ENCODE measurements at places on chromosomes 13 and 19.

DNA sequence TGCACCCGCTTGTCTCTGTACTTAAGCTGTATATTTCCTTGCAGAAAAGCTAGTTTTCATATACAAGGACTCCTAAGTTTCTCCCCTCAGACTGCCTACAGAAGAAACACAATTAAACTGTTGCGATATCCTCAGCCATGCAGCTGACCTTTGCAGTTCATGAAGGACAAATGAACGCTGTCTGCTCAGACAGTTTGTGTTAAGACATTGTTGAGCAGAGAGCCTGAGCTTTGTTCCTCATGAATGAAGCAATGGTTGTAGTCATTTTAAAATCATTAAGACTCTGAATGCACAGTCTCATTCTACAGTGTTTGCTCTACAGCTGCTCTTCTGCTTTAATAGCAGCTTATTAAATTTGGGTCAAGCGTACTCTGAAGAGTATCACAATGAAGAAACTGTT, 23.2 kb upstream of the MAB21L1 start:
- no peak for DNase-seq

GRCh38 chr13:97259798-97260714, 37.9 kb downstream of the MBNL2 start:
- no peak for DNase-seq

GRCh38 chr19:1041835-1042685, 2.2 kb downstream of the ABCA7 start:
- DNase-seq, result peak; percentile 82

- DNase-seq, result no peak
These were observed 153.2 kb downstream of the USP12 start for GRCh38 chr13:27018344-27018861.

GRCh38 chr13:21670883-21671619, at the start of gene FGF9:
FGF9 (plus strand) TSS chr13:21671073; CDS start chr13:21671913, 840 bp downstream.
- peak; percentile 91 for DNase-seq

GRCh38 chr13:103663996-103664395, 597.8 kb upstream of the SLC10A2 start:
- no peak for DNase-seq

DNA sequence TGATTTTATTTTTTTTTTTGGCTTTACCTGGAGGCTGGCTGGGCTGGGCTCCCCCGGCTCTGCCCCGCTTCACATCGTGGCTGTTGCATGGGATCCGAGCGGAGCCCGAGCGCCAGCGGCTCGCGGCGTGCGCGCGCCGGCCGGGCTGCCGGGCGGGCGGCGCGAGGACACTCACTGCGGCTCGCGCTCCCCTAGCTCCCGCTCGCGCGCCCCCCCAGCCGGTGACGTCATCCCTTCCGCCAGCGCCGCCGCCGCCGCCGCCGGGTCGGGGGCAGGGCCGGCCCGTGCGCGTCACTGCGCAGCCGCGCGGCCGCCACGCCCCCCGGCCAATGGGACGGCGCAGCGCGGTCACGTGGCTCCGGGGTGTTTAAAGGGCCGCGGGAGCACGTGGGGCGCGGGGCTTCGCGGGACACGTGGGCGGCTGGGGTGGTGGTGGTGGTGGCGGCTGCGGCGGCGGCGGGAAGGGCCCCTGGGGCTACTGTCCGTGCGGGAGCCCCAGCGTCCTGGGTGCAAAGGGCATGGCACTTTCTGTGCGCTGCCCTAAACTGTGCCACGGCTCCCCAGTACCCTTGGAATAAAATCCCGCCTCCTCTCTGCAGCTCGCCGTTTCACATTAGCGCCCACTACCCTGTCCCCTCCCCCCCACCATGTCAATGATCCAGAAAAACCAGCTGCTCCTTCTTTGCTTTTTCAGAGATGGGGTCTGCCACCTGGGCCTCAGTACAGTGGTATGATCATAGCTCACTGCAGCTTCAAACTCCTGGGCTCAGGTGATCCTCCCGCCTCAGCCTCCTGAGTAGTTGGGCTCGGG, at the start of gene PTPRS:
Gene PTPRS (minus strand): TSS at position 176 of the 811 bp plus-strand sequence. CDS start 54,672 bp downstream, outside the sequence.
- peak; percentile 72 for DNase-seq

GRCh38 chr13:28819735-28820098, 422 bp upstream of the MTUS2 start:
- DNase-seq, result peak; percentile 74

DNA sequence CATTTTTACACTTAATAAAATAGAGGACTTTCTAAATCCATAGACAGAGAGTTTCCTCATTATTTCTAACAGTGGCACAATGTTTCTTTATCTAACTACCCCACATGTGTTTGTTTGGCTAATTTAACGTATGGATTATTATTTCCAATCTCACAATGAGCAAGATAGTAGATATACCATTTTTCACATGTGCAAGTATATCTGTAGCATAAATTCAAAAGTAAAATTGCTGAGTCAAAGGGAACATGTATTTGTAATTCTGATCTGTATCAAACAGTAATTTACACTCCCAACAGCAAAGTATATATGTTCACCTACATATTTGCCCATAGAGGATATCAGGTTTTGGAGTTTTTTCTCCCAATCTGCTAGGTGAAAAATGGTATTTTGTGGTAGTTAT, 18.3 kb downstream of the MAST1 start:
- DNase-seq, result no peak

DNA sequence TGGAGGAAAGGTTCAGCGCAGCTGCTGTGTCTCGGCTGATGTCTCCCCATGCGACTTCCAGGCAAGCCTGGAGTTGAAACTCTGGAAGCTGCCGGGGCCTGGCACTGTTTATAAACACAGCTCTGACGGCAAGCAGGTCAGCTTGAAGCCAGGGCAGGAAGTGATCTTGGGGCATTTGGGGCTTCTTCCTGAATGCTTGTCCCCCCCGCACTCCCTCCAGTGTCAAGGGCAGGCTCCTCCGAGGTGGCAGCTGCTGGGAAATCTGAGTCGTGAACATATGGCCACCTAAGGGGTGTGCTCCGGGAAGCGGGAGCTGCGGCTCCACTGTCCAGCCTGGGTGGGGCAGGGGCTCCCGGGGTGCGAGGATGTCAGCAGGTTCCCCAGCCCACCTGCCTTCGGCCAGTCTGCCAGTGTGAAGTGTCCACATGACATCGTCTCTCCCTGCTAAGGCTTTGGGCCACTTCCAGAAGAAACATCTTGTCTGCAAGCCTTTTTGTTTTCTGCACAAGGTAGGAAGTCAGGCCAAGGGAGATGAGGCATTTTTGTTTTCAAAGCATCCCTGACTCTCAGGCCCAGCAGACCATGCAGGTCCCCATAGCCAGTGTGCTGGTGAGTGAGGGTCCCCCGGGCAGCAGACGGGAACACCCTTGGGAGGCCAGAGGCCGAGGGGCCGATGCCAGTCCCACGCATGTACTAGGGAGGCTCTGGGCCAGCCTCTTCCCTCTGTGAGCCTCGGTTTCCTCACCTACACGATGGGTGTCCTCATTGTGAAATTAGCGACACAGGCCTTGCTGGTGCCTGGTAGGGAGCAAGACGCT, 2.7 kb downstream of the PIAS4 start:
- DNase-seq, result peak; percentile 19

DNA sequence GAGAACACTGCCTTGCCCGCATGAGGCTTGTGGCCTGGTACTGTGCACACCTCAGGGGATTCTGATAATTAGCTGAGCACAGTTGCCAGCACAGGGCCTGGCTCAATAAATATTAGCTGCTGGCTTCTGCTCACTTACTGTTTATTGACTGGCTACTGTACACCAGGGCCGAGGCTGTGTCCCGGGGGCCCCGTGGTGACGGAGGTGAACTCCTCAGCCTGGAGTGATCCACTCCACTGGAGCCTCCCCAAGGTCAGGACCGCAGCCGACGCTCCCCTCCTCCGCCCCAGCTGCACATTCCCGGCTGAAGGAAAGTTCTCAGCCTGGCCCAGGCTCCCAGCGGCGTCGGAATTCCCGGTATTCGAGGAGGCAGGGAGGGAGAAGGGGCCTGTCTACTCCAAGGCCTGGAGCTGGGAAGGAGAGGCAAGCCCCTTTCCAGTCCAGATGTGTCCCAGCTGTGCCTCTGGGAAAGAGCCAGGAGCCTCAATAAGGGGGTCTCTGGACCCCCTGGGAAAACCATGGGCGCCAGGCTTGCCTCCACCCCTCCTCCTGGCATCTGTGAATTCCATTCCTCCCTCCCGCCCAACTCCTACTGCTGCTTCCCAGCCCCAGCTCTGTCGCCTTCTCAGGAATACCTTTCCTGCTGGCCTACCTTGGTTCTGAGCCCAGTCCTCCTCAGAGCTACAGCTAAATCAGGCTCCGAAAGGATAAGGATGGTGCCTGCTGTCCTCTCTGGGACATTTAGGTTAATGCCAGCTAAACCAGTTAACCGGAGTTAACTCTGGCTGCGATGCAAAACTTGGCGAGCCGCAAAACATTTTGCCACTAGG, 7.3 kb downstream of the RPS16 start:
- DNase-seq, result peak; percentile 95

DNA sequence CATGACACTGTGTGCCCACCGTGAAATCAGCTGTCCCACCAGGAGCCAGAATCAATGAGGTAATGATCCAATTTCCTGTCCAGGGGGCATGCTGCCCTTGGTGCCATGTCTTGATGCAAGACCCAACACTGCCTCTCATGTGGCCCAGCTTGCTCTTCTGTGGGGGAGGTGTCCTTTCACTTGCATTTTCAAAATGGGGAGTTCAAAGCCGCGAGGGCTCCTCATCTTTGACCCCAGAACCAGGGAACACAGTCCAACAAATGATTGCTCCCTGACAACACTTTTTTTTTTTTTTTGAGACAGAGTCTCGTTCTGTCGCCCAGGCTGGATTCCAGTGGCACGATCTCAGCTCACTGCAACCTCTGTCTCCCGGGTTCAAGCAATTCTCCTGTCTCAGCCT, 64.1 kb downstream of the FGF9 start:
- no peak for DNase-seq

- DNase-seq, result no peak
These were observed 9.8 kb downstream of the PLK5 start for GRCh38 chr19:1533510-1534150.

DNA sequence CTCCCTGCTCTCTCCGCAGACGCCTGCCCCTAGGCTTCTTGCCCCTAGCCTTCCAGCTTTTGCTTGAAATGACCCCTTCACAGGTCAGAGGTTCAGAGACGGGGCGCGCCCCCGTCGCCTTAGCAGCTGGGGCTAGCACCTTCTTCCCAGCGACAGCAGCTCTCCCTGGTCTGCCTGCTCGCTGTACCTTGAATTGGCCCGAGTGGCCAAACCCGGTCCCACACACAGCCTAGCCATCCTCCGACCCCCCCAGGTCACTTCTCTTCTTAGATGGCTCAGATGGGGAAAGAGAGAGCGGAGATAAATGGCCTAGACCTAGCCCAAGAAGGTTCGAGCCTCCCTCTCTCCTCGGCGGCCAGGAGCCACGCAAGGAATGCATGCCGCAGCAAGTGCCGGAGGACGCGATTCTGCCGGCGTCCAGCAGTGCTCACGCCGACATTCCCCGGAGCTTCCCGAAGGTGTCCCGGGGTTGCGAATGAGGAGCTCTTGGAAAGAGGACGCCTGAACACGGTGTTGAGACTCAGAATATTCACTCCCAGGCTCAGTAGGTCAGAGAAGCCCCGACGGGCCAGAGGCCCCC, 1.3 kb downstream of the CDX2 start:
- DNase-seq, result no peak

DNA sequence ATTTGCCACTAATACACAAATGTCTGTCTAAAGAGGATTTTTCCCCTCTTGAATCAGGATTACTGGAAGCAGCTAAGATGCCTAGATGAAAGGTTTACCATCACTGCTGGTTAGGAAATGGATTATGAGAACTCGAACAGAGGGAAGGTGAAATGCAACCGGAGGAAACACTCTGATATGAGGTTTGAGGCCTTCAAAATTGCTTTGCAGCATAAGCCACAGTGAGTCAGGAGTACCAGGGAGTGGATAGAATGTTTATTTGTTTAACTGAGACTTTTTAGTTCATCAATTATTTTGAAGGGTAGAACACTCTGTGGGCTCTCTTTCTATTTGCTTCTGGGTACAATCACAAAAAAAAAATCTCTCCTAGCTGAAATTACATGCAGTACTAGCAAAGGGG, 18.1 kb downstream of the CDADC1 start:
- DNase-seq, result no peak

- no peak for DNase-seq
These were observed 3.9 kb downstream of the DNAJB1 start for GRCh38 chr19:14514215-14514863.

DNA sequence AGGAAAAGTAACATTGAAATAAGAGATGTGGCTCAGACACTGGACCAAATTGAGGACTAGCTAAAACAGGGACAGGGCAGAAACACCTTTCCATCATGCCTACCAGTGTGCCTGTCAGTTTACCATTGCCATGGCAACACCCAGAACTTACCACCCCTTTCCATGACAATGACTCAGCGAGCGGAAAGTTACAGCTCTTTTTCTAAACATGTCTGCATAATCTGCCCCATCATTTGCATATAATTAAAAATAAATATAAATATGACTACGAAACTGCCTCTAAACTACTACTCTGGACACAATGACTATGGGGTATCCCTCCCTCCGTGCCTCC, 96.0 kb downstream of the UBL3 start:
- DNase-seq, result no peak
